Hepatic stellate cell (primary cell): ENCODE measurements at places on chromosomes 1 and 21.

DNA sequence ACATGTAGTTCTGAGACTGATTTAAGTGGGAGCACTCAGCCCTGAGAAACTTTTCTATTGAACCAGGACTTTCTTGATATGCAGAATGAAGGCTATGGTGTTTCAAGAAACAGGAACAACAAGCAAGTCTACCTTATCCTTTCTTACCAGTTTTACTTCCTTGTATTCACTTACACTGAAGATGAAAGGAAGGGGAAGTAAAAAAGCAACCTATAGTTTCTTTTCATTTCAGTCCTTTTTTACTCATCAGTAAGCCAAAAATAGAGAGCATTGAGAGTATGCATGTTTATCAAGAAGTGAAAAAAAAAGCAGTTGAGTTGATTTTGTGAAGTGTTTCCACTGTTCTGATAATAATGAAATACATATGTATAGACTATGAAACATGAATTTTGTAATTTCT lies 1010.3 kb downstream of the AMY1C start:
- no peak for DNase-seq

- no peak for DNase-seq
Measured at GRCh38 chr1:29319300-29320110, 83.2 kb downstream of the PTPRU start.

- no peak for DNase-seq
Measured at GRCh38 chr1:184020855-184021254, 16.7 kb downstream of the COLGALT2 start.

- DNase-seq, result peak; percentile 85
Measured at GRCh38 chr1:230849451-230850224, 18.7 kb downstream of the C1orf198 start.

DNA sequence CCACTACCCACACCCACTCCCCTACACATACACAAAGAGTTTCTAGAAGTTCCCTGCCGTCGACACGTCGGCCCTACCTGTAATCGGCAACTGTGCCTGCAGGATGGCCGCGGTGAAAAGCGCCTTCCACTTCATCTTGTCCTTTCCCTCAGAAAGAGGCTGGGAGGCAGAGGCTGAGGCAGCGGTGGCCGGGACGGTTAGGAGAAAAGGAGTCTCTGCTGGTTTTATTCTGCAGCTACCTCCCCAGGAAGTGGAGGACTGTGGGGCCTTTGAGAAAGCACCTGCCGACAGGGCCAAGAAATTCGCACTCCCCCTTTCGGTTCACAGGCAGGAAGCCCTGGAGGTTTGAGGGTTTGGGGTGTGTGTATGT lies at the start of gene CD247:
TSS of gene CD247 (minus strand) at position 199 of the 370 bp plus-strand sequence. CDS start at position 135, 64 bp downstream.
- DNase-seq, result no peak

DNA sequence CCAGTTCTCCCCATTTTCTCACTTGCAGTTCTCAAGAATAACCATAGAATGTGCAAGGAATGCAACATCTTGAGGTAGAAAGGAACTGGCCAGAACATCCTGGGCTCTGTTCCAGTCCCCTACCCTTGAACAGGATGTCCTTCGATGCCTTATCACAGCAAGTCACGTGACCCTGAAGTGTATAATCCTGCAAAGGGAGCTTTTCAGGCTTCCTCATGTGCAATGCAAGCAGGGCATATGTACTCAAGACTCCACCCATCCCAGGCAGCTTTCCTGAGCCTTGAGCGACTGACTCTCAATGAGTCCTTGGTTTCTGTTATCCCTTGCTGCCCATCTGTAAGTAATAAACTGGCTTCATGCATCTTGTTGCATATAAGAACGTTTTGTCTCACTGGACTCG lies 311.0 kb downstream of the MRPL39 start:
- DNase-seq, result no peak

- DNase-seq, result no peak
Measured at GRCh38 chr1:173122344-173122935, 71.7 kb upstream of the TNFSF18 start.

- DNase-seq, result no peak
Measured at GRCh38 chr1:203593723-203594122, 32.9 kb upstream of the ATP2B4 start.
